Stimulated activated CD8-positive, alpha-beta memory T cell treated with anti-CD3 and anti-CD28 coated beads, Interleukin-4, amount 100 ng/mL, for 1 hour (primary cell): ENCODE measurements at places on chromosomes 2 and 18.

DNA sequence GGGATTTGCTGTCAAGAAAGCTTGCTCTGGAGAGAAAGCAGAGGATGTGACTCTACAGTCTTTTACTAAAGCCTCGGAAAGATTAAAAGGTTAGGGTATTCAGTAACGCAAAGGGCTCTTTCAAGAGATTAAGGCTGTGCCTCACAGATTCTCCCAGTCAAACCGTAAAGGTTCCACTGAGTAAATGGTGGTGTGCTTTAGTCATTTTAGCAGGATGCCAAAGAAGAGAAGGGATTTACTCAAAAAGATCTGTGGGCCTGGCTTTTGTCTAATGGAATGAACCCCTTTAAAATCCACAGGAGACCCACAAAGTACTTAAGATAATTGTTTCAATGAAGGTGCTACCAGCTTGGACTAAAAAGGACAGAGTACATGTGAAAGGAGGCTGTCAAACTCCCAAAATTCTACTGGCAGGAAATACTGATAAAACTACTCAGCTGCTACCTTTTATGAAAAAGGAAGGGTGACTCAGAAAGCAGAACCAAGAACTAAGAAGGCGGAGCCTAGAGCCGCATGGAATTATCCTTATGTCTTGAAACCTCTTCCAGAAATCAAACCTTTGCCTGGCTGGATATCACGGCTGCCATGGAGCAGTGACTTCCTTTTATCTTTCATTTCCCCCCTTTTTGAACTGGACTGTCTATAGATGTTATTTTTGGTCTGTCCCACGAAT lies 670.2 kb upstream of the ZEB2 start:
- no peak for DNase-seq

DNA sequence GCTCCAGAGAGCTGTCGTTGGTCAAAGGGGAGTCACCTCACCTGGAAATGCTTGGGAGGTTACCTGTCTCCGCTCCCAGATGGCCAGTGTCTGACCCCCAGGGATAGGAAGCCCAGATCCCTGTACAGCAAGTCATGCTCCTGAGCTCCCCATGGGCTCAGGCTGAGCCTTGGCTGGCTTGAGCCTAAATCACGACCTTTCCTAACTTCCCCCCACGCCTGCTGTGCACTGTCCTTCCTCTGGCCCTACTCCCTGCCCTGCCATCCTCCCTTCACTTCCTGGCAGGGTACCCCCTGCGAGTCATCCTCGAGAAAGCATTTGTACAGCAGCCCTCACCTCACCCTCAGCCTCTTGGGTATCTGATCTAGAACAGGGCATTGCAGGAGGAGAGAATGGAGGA lies 9.2 kb upstream of the HDAC4 start:
- no peak for DNase-seq

DNA sequence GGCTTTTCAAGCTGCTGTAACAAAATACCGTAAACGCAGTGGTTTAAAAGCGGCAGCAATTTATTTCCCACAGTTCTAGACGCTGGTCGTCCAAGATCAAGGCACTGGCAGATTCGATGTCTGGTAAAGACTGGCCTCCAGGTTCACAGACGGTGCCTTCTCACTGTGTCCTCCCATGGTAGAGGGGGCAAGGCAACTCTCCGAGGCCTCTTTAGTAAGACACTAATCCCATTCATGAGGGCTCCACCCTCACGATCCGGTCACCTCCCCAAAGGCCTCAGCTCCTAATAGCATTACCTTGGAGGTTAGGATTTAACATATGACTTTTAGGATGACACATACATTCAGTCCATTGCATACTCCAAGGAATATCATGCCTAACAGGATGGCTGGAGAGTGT lies 117.2 kb downstream of the SH3RF3 start:
- DNase-seq = no peak

DNA sequence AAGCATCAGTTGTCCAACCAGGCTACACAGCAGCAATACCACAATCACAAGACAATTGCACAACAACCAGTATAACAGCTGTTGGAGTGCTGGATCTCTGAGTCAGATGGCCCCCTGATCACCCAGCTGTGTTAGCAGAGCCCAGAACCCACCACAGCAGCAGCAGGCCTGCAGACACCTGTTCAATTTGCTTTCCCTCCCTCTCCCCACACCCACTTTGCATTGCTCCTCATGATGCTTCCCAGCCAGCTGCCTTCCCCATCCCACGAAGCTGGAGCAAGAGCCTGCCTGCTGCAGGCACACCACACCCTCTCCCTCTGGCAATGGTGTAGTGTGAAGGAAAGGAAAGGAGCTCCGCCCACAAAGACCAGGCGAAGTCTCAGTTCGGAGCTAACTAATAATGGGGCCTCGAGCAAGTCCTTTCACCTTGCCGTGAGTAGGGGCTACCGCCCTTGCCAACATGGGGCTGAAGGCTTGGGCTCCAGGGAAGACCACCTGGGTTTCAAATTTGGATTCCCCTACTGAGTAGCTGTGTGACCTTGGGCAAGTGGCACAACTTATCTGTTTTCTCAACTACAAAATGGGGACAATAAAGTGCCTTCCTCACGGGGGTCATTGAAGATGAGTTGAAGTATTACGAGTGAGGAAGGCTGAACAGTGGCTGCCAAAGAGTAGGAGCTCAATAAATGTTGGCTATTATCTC lies 19.4 kb upstream of the ZBTB7C start:
- DNase-seq = no peak

DNA sequence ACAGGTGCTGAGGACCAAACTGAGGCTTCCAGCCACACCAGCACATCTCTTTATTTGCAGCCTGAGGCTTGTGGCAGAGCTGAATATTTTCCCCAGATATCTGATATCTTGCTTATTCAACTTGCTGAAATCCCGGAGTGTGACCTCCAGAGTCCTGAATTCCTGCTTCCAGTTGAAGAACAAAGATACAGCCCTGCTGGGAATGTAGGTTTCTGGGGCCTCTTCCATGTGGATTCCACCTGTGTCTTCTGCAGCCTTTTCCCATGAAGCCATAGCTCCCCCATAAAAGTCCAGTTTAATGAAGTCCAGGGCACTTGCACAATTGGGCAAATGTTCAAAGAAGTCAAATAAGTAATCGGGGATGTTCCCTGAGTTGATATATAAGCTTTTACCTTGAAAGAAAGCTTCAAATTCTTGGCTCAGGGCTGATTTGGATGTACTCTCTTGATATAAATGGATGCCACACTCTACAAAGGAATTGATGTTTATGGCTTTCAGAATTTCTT lies 14.9 kb downstream of the NLRC4 start:
- DNase-seq = no peak

DNA sequence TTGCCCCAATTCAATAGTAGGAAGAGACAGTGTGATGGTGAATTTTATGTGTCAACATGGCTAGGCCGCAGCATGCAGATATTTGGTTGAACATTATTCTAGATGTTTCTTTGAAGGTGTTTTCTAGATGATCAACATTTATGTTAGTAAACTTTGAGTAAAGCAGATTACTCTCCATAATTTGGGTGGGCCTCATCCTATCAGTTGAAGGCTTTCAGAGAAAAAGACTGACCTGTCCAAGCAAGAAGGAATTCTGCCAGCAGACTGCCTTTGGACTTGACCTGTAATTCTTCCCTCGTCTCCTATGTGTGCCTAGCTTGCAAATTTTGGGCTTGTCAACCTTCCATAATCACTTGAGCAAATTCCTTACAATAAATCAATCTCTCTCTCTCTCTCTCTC lies 8.3 kb upstream of the GRP start:
- DNase-seq = no peak

DNA sequence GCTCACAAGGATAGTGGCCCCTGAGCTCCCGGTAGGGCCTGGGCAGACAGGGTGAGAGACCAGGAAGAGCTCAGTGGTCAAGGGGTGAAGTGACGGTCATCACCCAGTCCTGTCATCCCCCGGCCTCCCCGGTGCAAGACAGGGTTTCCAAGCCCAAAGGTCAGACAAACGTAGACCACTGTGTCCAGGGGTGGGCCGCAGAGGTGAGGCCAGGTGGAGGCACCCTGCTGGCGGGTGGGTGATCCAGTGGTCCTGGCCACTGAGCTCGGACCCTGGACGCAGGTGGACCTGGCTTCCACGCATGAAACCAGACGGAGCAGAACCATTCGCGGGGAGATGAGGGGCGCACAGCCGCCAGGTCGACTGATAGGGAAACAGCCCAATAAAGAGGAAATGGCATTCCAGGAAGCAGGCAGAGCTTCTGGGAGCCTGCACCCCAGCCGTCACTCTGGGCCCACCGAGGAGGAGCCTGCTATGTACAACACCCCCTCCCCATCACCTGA lies 14.4 kb upstream of the SNED1 start:
- no peak for DNase-seq

- DNase-seq = no peak
Observed at GRCh38 chr2:207046724-207047123, 107.4 kb downstream of the CPO start.

DNA sequence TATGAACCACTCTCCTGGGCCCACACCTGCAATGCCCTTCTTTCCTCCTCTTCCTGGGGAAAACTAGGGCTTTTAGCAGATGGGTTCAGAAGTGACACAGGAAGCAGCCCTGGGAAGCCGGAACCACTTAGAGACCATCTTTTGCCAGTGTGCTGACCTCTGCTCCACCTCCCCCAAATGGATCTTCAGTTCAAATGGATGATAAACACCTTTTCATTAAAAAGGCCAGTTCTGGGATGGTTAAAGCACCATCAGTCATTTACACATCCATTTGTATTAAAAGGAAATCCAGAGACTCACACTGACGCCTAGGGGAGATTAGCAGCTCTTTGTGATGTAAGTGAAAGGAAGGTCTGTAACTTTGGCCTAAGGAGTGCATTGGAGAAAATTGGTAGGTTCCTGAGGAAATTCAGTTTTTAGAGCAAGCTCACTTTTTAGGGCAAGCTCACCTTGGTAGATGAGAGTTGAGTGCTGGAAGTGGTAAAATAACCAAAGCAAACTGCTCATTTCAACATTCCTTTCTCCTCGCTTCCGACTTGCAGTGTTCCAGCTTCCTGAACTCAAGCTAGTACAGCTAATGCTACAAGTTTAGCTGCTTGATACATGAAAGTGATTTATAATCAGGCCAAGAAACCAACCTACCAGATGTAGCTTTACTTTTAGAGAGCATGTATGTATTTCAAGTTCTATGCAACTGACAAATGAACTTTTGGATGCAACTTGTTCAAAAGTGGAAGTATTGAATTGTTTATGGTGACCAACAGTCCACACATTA lies 47.7 kb downstream of the ACTR2 start:
- DNase-seq = no peak

DNA sequence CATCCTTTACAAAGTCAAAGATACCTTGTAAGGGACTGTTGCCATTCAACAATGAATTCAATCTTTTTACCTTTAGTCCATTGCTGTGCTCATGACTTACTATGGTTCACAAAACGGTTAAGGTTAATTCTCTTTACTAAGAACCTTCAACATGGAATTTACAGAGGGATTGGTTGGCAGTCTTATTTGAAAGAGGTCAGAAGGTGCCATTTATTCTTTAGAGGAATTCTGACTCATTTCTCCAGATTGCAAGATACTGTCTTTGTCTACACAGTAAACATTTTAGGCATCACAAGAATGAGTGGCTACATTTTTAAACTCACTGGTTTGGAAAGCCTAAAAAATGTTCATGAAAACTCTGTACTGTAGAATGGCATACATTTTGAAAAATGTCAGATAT lies 17.4 kb downstream of the KCNH7 start:
- DNase-seq = no peak

GRCh38 chr18:60377778-60378469 lies 5.3 kb upstream of the MC4R start:
- DNase-seq = no peak

- no peak for DNase-seq
Observed at GRCh38 chr2:217283460-217283859, 423.6 kb upstream of the TNP1 start.

DNA sequence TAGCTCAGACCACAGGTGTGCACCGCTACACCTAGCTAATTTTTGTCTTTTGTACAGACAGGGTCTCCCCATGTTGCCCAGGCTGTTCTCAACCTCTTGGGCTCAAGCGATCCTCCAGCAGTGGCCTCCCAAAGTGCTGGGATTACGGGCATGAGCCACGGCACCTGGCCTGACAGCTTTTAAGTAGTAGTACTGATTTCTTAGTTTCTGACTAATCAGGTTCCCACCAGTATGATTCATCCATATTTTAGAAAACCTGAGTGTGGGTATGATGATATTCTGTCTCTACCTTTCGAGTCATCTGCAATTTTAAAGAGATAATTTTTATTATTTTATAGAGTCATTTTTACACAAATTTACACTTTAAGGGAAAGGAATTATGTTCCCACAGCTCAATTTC lies 46.4 kb upstream of the GULP1 start:
- DNase-seq = no peak

DNA sequence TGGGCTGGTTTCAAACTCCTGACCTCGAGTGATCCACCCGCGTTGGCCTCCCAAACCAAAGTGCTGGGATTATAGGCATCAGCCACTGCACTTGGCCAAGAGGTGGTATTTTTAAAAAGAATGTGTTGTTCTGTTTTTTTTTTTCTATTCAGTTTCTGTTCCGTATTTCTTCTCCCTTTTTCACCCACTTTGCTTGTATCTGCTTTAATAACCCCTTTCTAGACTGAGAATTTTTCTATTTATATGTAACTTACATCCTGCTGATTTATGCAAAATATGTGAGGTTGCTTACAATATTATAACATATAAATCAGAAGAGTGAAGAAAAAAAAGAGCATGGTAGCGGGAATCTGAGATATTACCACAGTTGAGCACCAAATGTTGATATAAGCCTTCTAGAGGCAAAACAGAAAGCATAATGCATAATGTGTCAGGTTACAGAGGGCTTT lies 17.2 kb upstream of the LYPD6B start:
- DNase-seq = no peak

GRCh38 chr2:48110492-48110891 lies 204.2 kb upstream of the FBXO11 start:
- DNase-seq = no peak

DNA sequence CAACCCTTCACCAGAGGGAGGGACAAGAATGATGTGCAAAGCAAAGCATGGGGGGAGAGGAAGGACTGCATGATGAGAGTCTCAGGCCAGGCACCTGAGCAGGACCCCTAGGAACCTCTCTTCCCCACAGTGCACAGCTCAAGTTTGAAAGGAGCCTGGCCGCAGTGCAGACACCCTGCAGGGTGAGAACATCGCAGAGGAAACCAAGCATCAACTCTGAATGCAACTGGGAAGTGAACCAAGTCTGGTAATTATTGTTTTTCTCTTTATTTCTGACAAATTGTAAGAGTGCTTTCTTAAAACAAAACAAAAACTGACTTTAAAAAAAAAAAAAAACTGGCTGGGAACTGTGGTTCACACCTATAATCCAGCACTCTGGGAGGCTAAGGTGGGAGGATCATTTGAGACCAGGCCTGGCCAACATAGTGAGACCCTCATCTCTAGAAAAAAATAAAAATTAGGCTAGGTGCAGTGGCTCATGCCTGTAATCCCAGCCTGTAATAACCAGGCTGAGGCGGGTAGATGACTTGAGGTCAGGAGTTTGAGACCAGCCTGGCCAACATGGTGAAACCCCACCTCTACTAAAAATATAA lies 15.3 kb downstream of the NPC1 start:
- DNase-seq = no peak

DNA sequence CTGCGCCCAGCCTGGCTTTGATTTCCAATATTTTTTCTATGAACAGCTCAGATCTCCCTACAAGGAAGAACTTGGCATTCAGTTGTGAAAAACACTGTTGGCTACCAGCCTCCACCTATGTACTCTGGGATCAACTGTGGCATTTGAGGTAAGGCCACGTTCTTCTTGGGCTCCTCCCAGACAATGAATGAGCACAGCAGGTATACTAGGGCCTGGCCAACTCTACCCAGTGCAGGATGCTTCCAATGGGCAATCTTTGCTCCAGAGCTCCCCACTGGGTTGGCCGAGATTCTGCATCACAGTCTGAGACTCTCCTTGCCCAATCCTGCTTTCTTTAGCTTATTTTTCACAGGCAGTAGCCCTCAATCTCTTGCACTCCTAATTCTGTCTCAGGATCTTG lies 75.9 kb downstream of the TMEM131 start:
- DNase-seq = no peak
